Cerebellar nuclear complex (tissue), 1 donor: ENCODE measurements at places on chromosomes 3 and 15.

- no peak for DNase-seq
Measured at GRCh38 chr3:11140030-11140712, 14.1 kb upstream of the HRH1 start.

DNA sequence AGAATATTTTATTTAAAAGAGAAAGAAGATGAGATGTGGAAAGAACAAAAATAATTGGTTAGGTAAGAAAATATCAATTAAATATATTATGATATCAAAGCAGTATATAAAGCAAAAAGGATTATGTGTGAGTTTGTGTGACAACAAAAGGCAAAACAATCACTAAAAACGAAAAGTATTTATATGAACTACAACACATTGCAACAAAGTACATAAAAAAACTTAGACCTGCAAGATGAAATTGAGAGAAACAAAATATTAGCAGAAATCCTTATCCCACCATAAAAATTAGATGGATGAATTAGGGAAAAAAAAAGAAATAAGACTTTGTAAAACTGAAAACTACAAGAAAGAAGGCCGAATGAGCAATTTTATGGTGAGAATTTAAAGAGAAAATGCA, 27.3 kb upstream of the IGF1R start:
- no peak for DNase-seq

DNA sequence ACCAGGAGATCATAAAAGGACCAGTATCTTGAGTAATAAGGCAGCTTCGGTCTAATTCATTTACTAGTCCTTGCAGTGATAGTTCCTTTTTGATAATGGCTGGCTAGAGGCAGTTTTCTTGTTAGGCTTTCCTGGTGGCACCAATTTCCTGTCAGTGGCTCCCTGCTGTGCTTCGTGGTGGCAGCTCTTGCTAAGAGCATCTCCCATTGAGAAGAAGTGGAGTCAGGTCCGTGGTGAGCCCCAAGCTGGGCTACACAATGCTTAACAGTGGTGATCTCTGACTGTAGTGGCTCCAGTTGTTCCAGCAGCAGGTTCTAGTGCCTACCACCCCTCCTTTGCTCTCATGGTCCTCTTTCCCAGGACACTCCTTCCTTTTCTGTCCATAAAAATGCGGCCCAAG, 111.2 kb downstream of the RAP2B start:
- DNase-seq = no peak

DNA sequence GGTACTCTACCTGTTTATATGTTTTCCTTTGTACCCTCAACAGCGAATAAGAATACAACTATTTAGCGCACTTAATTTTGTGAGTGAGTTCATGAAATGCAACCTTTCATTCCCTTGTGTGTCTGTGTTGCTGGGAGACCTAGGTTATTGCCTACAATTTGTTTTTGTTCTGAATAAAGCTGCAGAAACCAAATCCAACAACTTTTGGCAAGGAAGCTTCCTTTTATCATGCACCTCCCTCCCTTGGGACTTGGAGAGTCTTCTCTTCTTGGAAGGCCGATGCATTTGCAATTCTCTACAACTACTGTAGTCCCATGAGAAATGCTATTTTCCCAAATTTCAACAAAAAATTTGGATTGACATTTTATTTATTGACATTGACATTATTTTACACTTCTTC, 1002.4 kb upstream of the CADM2 start:
- DNase-seq = no peak

GRCh38 chr3:136942803-136943202, 15.0 kb upstream of the IL20RB start:
- DNase-seq = no peak

- no peak for DNase-seq
Measured at GRCh38 chr15:60899967-60900356, 329.1 kb downstream of the RORA start.
